PC-9 (cell line): ENCODE measurements at places on chromosomes 12 and 14. TPM values are rescaled to one million over a fixed set of nuclear protein-coding genes. Genes with fewer than 3 reads are reported as not detected.

Gene GSC
- not detected in 2 replicates for total RNA-seq

Gene GPD1
- 0.24 and 1.0 TPM in 2 replicates for total RNA-seq

Gene DEPDC4
- total RNA-seq = 1.8 and 2.9 TPM in 2 replicates

Gene ISM2
- total RNA-seq = 0.20 TPM in 1 of 2 replicates, not detected in the other

Gene ENDOU
- 0.25 and 0.39 TPM in 2 replicates for total RNA-seq

Gene STAC3
- total RNA-seq = 1.3 and 2.2 TPM in 2 replicates

Gene SDSL
- 14.2 and 26.6 TPM in 2 replicates for total RNA-seq

Gene RPL6
- total RNA-seq = 1,421 and 1,543 TPM in 2 replicates

Gene MMP17
- 3.3 and 5.4 TPM in 2 replicates for total RNA-seq

Gene FAM234B
- total RNA-seq = 7.3 and 7.5 TPM in 2 replicates

Gene SYCP3
- total RNA-seq = 0.09 TPM in 1 of 2 replicates, not detected in the other

Gene CMA1
- total RNA-seq = not detected in 2 replicates

Gene TRAFD1
- 34.1 and 38.7 TPM in 2 replicates for total RNA-seq

Gene ASCL1
- not detected in 2 replicates for total RNA-seq

GRCh38 chr12:104439137-104439536 is 17.6 kb upstream of the CHST11 start:
- H3K36me3 ChIP-seq = no peaks in the 10 kb centered on the region
- no peak overlapping the region for H3K27ac ChIP-seq
- H3K27me3 ChIP-seq = no peaks in the 10 kb centered on the region

DNA sequence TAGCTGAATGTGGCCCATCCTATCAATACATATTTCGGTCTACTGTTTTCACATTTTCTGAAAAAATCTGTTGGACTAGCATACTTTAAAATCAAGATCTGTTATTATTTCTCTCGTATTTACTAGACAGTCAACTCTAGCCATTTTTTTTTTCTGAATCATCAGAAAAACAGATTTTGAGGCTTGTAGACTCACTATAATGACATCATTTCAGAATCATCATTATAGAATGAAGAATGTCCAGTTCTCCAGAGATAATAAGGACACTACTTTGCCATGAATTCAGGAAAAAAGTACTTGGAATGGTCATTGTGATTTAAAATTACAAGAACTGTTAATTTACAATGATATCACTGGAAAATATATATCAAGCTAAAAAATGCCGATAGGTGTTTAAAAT is 589.8 kb downstream of the KCNH5 start:
- DNase-seq = no peak
- no peaks in the 10 kb centered on the region for H3K4me1 ChIP-seq
- no peaks in the 10 kb centered on the region for H3K36me3 ChIP-seq
- H3K27me3 ChIP-seq = no peaks in the 10 kb centered on the region

DNA sequence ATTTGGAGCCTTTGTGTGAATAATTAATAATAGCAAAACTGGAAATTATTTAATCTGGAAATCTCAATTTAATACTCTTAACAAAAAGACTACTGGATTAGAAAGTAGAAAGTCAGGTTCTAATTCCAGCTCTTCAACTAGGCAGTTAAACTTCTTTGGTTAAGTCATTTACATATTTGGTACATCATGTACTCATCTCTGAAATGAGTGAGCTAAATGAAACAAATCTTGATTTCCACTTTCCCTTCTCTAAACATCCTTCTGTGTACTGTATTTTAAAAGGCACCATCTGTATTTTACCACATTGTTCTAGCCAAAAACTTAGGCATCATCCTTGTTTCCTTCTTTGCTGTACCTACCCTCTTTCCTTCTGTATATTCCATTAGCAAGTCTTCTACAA is 26.9 kb downstream of the CRADD start:
- H3K27me3 ChIP-seq = no peaks in the 10 kb centered on the region
- H3K36me3 ChIP-seq = no peaks in the 10 kb centered on the region
- no peak overlapping the region for H3K27ac ChIP-seq
- DNase-seq = no peak

- no peaks in the 10 kb centered on the region for H3K36me3 ChIP-seq
- no peak for DNase-seq
- H3K4me3 ChIP-seq = no peak overlapping the region
- H3K27ac ChIP-seq = no peak overlapping the region
Observed at GRCh38 chr12:52311285-52311648, 9.9 kb downstream of the KRT83 start.

GRCh38 chr14:90587252-90587910 is 190.6 kb downstream of the CALM1 start:
- H3K4me1 ChIP-seq = no peaks in the 10 kb centered on the region
- no peak for DNase-seq
- no peak overlapping the region for H3K4me3 ChIP-seq
- H3K27ac ChIP-seq = no peak overlapping the region

DNA sequence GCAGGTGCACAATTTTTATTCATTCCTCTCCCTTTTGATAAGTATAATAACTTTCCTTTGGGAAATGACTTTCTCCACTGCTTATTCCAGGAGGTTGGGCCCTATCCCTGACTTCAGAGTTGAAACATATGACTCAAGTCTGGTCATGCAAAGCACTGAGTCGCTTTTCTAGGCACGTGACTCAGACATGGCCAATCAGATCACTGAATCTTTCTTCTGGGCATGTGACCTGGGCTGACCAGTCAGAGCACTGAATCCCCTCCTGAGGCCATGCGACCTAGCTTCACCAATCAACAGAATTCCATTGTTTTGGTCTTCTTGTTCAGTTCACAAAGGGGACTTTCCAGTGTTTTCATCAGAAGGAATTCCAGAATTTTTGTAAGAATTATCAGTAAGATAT is 377.1 kb upstream of the KITLG start:
- H3K4me3 ChIP-seq = no peak overlapping the region
- DNase-seq = no peak
- H3K36me3 ChIP-seq = no peaks in the 10 kb centered on the region

GRCh38 chr12:19833775-19834501 is 394.6 kb downstream of the AEBP2 start:
- no peak for DNase-seq
- no peak overlapping the region for H3K4me3 ChIP-seq
- no peaks in the 10 kb centered on the region for H3K4me1 ChIP-seq

DNA sequence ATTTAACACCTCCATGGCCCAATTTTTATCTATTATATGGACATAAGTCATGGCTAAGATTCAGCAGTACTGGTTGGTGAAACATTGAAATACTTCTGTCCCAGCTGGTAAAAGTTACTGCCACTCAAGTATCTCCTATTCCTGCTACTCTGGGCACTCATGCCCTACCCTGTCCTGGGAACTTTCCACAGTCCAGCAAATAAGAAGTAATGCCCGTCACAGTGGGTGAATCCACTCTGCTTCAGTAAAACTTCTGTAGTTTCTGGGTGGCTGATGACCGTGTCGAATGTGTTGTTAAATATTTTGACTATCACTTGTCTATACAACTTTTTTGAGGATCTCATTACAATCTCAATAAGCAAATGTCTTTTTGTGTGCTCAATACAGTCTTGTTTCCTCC is 209.3 kb upstream of the IGF1 start:
- H3K27ac ChIP-seq = no peak overlapping the region
- H3K4me1 ChIP-seq = peaks cover 28% of the 10 kb centered on the region
- H3K27me3 ChIP-seq = no peaks in the 10 kb centered on the region
- H3K4me3 ChIP-seq = no peak overlapping the region

- H3K4me1 ChIP-seq = no peaks in the 10 kb centered on the region
- DNase-seq = no peak
- H3K36me3 ChIP-seq = no peaks in the 10 kb centered on the region
- no peak overlapping the region for H3K27ac ChIP-seq
- H3K27me3 ChIP-seq = no peaks in the 10 kb centered on the region
Observed at GRCh38 chr12:84634526-84634925, 278.1 kb downstream of the SLC6A15 start.

DNA sequence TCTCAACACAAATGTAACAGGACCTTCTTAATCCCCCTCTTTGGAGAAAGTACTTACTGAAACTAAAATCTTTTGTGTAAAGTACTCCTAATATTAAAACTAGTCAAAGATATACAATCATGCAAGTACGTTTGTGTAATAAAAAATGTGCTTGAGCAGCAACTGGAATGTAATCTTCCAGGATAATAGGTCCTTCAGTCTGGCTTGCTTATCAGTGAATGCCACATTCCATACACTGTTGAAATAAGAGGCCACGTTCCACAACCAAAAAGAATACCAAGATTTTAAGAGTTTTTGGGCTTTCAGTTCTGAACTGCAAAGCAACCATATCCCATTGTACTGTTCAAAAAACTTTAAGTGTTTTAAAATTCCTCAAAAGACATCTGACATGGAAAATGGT is 26.2 kb upstream of the GRIN2B start:
- H3K27me3 ChIP-seq = peaks cover 7% of the 10 kb centered on the region; the same call in 1 of the 2 replicates
- no peak overlapping the region for H3K27ac ChIP-seq
- no peaks in the 10 kb centered on the region for H3K4me1 ChIP-seq
- H3K4me3 ChIP-seq = no peak overlapping the region
- no peaks in the 10 kb centered on the region for H3K36me3 ChIP-seq

- no peaks in the 10 kb centered on the region for H3K36me3 ChIP-seq
- H3K4me3 ChIP-seq = no peak overlapping the region
- H3K27ac ChIP-seq = no peak overlapping the region
- no peaks in the 10 kb centered on the region for H3K4me1 ChIP-seq
- H3K27me3 ChIP-seq = peaks cover 40% of the 10 kb centered on the region
Observed at GRCh38 chr14:105733081-105734065, 207.0 kb downstream of the TMEM121 start.

GRCh38 chr12:39199351-39199750 is 243.6 kb downstream of the KIF21A start:
- no peak overlapping the region for H3K4me3 ChIP-seq
- H3K27ac ChIP-seq = no peak overlapping the region
- DNase-seq = no peak

GRCh38 chr12:10406725-10407124 is 2.8 kb downstream of the KLRC4 start:
- no peaks in the 10 kb centered on the region for H3K27me3 ChIP-seq
- no peak overlapping the region for H3K4me3 ChIP-seq
- no peaks in the 10 kb centered on the region for H3K4me1 ChIP-seq

DNA sequence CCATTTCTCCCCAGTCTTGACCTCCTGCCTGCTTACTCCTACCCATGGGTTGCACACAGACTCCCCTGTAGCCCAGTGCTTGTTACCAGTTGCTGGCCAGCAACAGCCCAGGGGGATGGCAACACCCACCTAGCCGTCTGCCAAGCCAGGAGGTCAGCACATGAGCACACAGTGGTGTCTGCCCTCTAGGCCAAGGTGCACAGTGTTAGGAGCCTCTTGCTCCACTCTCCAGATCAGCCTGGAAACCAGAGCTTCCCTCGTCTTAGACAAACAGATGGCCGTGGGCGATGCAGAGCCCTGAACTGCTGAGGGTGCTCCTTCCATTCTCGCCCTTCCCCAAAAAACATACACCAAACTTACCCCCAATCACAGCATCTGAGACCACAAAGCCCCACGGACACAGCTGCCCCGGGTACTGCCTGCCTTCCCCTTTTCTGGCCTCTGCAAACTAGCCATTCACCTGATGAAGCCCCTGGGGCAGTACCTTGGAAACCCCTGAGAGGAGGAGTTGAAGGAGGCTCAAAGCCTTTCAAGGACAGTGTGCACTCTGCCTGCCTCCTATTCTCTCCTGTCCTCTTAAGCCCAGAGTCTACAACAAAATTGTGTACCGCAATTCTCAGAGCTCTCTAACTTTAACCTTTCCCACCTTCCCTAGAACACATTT is 1.0 kb upstream of the GPD1 start:
- no peaks in the 10 kb centered on the region for H3K27me3 ChIP-seq
- DNase-seq = no peak
- no peak overlapping the region for H3K27ac ChIP-seq
- 0 out of 2 replicates have a peak, but pooled peaks cover 3% of the 10 kb centered on the region for H3K36me3 ChIP-seq
- no peak overlapping the region for H3K4me3 ChIP-seq

GRCh38 chr12:132445884-132446632 is 43.9 kb upstream of the FBRSL1 start:
- H3K36me3 ChIP-seq = no peaks in the 10 kb centered on the region
- H3K4me1 ChIP-seq = peaks cover 4% of the 10 kb centered on the region; the same call in 1 of the 2 replicates
- H3K4me3 ChIP-seq = peak overlapping the region; percentile 69
- peak overlapping the region; percentile 48 for H3K27ac ChIP-seq
- H3K27me3 ChIP-seq = peaks cover 45% of the 10 kb centered on the region
- DNase-seq = peak; percentile 89

- no peaks in the 10 kb centered on the region for H3K4me1 ChIP-seq
- no peak overlapping the region for H3K4me3 ChIP-seq
- no peak for DNase-seq
- H3K27me3 ChIP-seq = peaks cover 27% of the 10 kb centered on the region
- no peak overlapping the region for H3K27ac ChIP-seq
Observed at GRCh38 chr14:95910628-95911027, 34.0 kb downstream of the TUNAR start.
